ENCODE measurements at places on chromosomes 11 and 22. TPM values are rescaled to one million over a fixed set of nuclear protein-coding genes. Genes with fewer than 3 reads are reported as not detected.

DNA sequence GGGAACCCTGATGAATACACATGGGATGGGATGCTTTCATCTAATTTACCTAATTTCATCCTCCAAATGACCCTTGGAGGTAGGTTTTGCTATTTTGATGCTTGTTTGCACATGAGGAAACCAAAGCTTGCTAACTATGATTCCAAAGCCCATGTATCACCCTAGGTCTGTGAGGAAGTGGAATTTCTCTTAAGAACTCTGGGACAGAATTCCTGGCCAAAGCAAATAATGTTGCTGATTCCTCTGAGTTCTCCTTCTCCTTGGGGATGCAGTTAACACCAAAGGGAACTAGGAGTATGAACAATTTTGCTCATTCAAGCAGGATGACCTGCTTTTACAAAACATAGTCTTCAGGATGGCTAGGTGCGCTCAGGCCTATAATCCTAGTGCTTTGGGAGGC is 80.0 kb downstream of the KCNC1 start:
- no peak for DNase-seq

- DNase-seq = no peak
Observed at GRCh38 chr22:27790376-27791158, 11.0 kb downstream of the MN1 start.

GRCh38 chr11:32118025-32118974 is 27.4 kb downstream of the RCN1 start:
- DNase-seq = no peak

- no peak for DNase-seq
Observed at GRCh38 chr22:49963647-49964026, 3.1 kb downstream of the PIM3 start.

TPBGL gene
- total RNA-seq = not detected

HBB gene
- total RNA-seq = 7.9 TPM

DNA sequence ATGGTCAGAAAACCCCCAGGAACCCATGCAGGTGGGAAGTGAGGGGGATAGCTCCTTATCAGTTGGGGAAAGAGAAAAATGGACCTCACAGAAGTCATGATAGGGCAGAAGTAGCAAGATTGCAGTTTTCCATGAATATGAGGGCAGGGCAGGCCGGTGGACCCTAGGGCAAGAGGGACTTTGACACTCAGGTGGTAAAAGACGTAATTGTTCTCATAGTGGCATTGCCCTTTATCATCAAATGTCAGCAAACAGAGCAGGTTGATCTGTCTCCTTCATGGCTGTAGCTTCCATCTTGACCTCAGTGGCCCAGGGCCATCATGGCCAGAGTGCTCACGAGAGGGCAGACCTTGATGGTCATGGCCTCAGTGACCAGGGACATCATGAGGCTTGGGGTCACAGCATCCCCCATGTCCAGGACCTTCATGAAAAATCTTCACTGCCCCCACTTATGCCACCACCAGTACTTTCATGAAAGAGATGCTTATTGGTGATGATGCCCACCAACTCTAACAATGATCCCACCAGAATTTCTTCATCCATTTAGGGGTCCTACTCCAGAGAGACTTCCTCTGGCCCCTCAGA is 127.1 kb downstream of the SNX19 start:
- no peak for DNase-seq

GRCh38 chr22:29315286-29316140 is at the start of gene RASL10A:
TSS of gene RASL10A (minus strand) at chr22:29315697. CDS start at chr22:29315246, 451 bp downstream.
- DNase-seq = no peak

PRAME gene
- total RNA-seq = not detected

DNA sequence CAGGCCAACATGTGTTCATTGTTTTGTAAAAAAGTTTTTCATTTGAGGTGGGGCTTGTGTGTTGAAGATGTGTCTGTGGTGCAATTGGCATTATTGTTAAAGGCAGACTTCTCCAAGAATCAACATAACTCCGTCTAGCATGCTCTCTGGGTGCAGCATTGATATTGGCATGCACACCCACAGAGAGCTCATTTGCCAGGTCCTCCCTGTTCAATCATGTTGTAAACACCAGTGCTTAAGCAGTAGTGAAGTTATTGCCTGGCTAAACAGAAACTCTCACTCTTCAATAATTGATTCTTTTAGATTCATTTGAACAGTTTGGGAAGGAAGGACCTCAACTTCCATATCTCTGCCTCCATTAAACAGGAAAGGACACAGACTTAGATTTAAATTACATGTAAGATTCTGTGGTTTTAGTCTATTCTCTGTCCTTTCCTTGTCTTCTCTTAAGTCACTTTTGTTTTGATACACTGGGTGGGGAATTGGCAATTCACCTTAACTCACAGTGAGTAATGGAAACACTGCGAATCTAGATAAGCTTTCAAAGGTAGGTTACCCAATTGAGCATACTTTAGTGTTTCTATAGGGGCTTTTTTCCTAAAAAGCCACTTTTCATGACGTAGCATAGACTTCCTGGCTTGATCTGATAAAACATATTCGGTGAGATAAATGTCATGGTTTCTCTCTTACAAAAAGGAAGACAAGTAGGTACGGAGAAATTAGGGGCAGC is 30.8 kb upstream of the EXPH5 start:
- no peak for DNase-seq

SAA1 gene
- 2.3 TPM for total RNA-seq

- DNase-seq = no peak
Observed at GRCh38 chr11:65414776-65415498, 7.7 kb upstream of the NEAT1 start.

OR56A4 gene
- total RNA-seq = not detected

GRCh38 chr11:112644410-112645131 is 316.6 kb upstream of the NCAM1 start:
- no peak for DNase-seq

DNA sequence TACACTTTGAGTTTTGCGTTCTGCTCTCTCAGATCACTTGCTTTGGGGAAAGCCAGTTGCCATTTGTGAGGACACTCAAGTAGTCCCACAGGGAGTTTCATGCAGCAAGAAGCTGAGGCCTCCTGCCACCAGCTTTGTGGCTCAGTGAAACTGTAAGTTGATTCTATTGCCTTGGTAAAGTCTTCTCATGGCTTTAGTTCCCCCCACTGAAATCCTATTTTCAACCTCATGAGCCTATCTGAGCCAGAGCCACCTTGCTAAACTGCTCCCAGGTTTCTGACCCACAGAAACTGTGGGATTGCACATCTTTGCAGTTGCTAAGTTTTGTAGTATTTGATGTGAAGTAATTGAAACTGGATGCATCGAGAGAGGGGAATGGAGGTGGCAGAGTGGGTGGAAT is 85.4 kb upstream of the TOP3B start:
- no peak for DNase-seq

DNA sequence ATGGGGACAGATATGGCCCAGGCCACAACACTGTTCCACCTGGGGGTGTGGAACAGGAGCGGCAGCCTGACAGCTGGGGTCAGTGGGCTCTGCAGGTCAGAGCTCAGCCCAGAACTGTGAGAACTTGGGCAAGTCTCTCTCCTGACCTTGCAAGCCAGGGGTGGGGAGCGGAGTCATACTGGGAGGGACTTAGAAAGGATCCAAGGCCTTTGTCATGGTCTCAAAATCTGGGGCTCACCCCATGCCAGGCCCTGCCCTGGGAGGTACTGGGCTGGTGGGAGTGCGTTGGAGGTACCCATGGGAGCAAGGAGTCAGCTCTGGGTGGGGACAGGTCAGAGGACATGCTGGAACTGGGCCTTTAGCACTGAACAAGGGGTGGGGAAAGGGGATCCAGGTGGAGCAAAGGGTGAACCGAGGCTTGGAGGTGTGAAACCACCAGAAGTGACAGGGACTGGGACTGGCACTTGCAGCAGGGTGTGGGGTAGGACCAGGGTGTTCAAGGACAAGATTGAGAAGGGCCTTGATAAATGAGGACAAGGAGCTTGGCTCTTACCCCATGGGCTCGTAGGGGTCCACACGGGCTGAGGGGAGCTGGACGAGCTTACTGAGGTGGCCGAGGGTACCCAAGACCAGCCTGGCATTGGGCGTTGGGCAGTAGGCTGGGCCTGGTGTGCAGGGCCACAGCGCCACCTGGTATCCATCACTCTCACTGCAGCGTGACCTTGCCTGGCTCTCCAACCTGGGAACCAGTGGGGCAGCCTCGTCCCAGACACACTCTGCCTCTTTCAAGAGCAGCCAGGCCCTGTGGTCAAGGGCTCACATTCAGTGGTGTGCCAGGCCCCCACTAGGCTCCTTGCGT is 7.4 kb upstream of the PMM1 start:
- DNase-seq = no peak

EIF3M gene
- 466 TPM for total RNA-seq

- no peak for DNase-seq
Observed at GRCh38 chr11:109019342-109019936, 354.6 kb downstream of the DDX10 start.

GRCh38 chr11:1659506-1659905 is 29.9 kb downstream of the KRTAP5-5 start:
- no peak for DNase-seq

- DNase-seq = no peak
Observed at GRCh38 chr22:22478470-22478869, 30.1 kb downstream of the ZNF280B start.
